Ascending aorta (tissue), 2 donors: ENCODE measurements at places on chromosomes 7 and 10.

DNA sequence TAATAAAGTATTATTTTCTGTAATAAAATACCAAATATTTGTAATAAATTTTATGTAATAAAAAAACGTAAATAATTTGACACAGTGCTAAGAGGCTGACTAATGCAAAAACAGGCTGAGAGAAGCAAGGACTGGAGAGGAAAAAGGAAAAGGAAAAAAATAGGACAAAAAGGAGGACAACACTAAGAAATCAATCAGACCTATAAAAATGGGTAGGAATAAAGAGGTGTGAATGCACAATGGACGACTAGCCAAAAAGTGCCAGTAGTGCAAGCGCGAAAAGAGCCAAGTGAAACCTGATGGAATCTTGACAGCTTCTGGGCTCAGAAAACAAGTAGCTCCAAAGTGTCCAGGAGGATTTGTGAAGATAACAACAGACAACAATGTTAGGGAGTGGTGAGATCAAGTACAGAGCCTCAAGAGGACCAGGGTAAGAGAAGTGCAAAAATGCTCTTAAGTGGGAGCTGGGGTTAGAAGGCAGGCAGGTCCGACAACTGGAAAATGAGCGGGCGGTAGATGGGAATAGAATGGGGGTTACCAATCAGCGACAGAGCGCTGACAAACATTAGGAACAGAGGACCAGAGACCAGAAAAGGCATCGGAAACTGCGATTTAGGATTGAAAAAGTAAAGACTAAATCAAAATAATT lies 1.2 kb downstream of the BRAF start:
- no peak for DNase-seq
- H3K27ac ChIP-seq: peak overlapping the region; percentile 100
- H3K4me1 ChIP-seq: peaks cover 11% of the 10 kb centered on the region
- no peaks in the 10 kb centered on the region for H3K27me3 ChIP-seq
- peak overlapping the region; percentile 95 for H3K4me3 ChIP-seq
- H3K36me3 ChIP-seq: no peaks in the 10 kb centered on the region

DNA sequence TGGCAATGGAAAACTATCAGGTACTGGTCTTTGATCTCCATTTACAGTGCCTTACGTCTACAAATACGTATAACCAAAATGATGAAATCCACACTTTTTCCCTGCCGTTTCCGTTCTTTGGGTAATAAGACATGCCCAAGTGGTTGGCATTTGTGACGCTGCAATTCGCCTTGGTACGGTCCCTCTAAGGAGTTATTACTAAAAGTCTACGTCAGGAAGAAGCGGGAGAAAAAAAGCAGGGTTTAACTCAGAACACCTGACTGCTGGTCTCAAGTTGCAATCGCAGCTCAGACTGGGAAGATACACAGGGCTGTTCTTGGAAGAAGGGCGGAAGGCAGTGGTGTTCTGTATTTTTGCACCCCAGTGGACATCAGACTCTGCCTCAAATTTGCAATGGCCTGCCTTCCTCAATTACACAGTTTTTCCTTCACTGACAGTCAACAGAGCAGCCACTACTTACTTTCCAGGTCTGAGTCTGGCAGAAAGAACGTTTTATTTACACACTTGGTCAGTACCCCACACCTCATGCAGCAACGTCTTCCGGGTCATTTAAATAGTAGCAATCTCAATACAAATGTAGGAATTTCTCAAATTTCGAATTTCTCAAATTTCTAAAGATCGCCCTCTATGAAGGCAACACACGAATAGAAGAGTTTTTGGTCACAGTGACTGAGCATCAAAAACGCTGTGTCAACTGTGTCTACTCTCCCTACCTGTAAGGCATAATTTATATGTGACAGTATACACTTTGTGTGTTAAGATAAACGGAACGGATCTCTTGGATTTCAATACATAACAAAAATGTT lies 2.1 kb downstream of the BAIAP2L1 start:
- H3K4me3 ChIP-seq: no peak overlapping the region
- H3K27me3 ChIP-seq: peaks cover 7% of the 10 kb centered on the region
- no peaks in the 10 kb centered on the region for H3K36me3 ChIP-seq
- H3K4me1 ChIP-seq: peaks cover 3% of the 10 kb centered on the region

- no peaks in the 10 kb centered on the region for H3K4me1 ChIP-seq
- H3K4me3 ChIP-seq: no peak overlapping the region
- peaks cover 10% of the 10 kb centered on the region for H3K36me3 ChIP-seq
- H3K27ac ChIP-seq: no peak overlapping the region
- no peaks in the 10 kb centered on the region for H3K27me3 ChIP-seq
- DNase-seq: no peak
Observed at GRCh38 chr7:35624299-35625186, 70.4 kb downstream of the HERPUD2 start.

GRCh38 chr10:14173706-14174594 lies 156.8 kb downstream of the FRMD4A start:
- H3K27ac ChIP-seq: no peak overlapping the region
- H3K27me3 ChIP-seq: no peaks in the 10 kb centered on the region

DNA sequence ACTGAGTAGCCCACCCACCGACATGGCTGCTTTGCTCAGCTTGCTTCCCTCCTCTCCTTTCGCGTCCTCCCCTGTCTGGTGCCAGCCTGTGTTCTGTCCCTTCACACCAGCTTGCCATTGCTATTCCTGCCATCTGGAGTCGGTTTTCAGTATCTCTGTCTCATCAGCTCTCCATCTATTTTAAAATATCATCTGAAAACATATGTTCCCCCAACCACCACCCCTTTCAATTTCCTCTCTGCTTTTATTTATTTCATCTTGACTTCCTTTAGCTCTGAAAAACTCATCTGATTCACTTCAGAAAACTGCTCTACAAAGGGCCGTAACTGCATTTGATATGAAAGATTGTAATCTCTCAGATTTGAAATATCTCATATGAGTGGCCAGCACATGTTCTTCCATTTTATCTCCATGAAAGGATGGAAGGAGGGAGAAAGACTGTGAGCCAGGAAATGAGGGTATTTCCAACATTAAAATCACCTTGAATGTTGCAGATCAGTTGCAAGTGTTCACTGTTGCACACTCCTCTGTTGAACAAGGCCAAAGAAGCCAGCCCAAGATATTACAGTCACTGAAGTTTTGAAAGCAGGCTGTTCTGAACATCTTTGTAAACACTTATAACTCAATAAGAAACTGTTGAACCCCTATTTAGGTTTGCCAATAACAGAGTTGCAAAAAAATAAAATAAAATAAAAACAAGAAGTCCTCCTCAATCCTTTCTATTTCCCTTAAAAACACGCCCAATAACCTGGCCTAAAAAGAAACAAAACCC lies 202.4 kb upstream of the NEBL start:
- H3K4me1 ChIP-seq: no peaks in the 10 kb centered on the region
- DNase-seq: no peak
- no peaks in the 10 kb centered on the region for H3K36me3 ChIP-seq
- H3K27ac ChIP-seq: no peak overlapping the region
- H3K27me3 ChIP-seq: no peaks in the 10 kb centered on the region

DNA sequence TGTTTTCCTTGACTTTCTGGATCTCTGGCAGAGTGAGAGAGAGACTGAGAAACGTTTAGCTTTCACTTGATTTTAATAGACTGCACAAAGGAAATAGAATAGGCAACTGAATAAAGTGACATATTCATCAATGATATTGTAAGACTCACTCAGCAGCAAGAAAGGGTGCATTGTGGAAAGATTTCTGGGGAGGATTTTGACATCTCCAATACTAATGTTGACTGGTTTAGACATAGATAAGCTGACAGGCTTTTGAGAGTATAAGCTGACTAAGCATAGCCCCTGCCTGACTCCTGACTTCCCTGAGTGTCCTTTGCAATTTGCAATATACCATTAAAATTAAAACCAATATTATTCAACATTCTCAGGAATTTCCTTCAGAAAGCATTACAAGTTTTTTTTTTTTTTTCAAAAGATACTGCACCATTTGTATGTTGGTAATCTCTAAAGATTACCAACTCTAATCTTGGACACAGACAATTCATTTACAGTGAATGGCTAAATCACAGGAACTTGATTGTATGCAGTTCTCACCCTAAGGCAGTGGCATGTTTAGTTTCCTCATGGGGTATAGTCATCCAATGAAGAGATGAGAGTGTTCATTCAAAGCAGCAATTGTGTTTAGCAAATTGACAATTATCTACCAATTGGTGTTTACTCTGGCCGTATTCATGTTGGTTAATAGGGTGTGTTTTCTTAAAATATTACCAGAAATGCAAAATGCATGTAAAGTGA lies 325.6 kb downstream of the SORCS3 start:
- no peaks in the 10 kb centered on the region for H3K36me3 ChIP-seq
- H3K4me1 ChIP-seq: no peaks in the 10 kb centered on the region
- no peaks in the 10 kb centered on the region for H3K27me3 ChIP-seq
- H3K27ac ChIP-seq: no peak overlapping the region
- no peak overlapping the region for H3K4me3 ChIP-seq

DNA sequence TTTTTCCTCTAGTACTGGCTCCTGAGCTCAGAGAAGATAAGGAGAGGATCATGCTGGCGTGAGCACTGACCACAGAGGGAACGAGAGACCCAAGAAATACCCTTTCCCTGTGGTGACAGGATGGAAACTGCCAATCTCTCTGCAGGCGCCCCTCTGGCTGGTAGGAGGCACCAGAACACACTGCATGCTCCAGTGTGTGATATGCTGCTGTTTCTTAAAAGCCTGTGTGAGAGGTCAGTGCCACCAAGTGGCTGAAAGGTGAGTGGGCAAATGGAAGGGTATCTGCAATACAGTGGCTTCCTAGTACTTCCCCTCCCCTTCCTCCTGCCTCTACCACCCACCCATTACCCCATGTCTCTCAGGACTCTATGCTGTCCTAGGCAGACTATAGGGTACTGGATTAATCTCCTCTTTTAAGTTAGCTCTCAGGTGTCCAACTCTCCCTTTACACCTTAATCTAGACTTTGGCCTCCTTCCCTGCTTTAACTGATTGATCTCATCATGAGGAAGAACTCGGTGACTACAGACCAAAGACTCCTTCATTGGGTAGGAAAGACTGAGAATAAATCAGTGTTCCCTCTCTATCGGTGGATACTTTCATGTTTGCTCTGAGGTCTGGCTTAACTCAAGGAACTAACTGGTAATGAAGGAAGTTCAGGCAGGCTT lies 283.6 kb downstream of the ADRA2A start:
- H3K27ac ChIP-seq: no peak overlapping the region
- H3K36me3 ChIP-seq: no peaks in the 10 kb centered on the region
- DNase-seq: no peak
- H3K4me3 ChIP-seq: no peak overlapping the region
- H3K27me3 ChIP-seq: no peaks in the 10 kb centered on the region
- H3K4me1 ChIP-seq: no peaks in the 10 kb centered on the region

DNA sequence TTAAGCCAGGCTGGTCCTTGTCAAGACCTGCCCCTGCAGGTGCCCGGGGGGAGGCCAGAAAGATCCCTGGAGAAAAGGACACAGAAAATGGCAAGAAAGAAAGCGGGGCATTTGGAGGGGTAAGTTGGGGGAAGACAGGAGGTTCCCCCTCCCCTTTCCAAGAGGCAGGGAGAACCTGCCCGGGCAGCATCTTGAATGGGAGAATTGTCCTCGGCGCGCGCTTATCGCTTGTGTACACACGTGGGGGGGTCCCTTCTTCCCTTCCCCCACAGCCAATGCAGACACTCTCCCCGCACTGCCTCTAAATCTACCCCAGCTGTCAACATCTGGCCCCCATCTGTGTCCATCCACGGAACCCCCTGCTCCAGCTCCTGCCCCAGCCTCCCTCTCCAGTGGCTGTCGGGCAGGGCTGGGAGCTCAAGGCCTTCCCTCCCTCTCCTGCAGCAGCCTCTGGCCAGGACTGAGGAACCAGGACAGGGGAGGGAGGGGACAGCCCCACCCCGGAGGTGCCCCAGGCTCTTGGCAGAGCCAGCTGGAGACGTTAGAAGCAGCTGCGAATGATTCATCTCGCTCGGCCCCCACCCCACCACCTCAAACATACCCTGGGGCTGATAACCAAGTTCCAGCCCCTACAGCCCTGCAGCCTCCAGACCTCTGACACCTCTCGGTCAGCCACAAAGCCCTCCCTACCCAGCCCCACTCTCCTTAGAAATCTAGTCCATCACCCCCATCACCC lies 25.3 kb downstream of the EPHB4 start:
- no peak for DNase-seq
- no peak overlapping the region for H3K27ac ChIP-seq
- H3K27me3 ChIP-seq: no peaks in the 10 kb centered on the region
- no peak overlapping the region for H3K4me3 ChIP-seq
- no peaks in the 10 kb centered on the region for H3K36me3 ChIP-seq
- no peaks in the 10 kb centered on the region for H3K4me1 ChIP-seq

DNA sequence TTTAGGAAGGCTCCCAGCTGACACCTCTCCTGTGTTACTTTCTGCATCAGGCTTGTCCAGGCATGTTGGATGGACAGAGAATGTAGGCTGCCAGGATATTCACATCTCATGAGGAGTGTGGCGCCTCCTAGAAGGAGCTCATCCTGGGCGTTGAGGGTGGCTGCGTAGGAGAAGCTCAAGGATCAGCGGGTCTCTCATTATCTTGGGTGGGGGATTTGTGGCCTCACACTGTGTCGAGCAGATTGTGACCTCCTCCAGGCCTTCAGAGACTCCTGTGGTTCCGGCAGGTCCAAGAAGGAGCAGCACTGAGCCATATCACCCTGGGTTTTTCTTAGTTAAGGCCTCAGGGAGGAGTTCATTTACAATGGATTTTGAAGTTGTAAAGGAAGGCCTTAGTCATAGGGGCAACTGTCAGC lies 8.7 kb upstream of the COBL start:
- no peaks in the 10 kb centered on the region for H3K36me3 ChIP-seq
- no peak for DNase-seq
- H3K27ac ChIP-seq: no peak overlapping the region
- H3K4me3 ChIP-seq: no peak overlapping the region

DNA sequence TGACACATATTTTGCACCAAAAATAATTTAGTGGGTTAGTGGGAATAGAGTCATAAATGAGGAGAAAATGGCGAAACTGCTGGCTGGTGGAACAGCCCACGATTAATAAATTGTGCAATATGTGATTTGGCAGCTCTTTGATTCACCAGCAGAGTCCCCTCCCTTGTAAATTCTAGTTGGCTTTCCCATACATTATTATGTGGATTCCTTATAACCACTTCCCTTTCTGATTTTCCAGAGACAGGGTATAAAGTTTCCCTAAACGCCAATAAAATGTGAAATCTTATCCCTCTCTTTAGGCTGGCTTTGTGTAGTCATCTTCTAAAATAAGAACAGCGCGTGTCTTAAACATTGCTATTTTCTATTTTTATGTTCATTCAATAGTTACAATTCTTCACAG lies 149.4 kb upstream of the FERD3L start:
- no peak for DNase-seq
- H3K27me3 ChIP-seq: no peaks in the 10 kb centered on the region

- H3K4me3 ChIP-seq: no peak overlapping the region
- no peaks in the 10 kb centered on the region for H3K4me1 ChIP-seq
- no peak overlapping the region for H3K27ac ChIP-seq
- no peak for DNase-seq
- no peaks in the 10 kb centered on the region for H3K27me3 ChIP-seq
Observed at GRCh38 chr10:110311357-110311949, 6.7 kb upstream of the SMNDC1 start.

DNA sequence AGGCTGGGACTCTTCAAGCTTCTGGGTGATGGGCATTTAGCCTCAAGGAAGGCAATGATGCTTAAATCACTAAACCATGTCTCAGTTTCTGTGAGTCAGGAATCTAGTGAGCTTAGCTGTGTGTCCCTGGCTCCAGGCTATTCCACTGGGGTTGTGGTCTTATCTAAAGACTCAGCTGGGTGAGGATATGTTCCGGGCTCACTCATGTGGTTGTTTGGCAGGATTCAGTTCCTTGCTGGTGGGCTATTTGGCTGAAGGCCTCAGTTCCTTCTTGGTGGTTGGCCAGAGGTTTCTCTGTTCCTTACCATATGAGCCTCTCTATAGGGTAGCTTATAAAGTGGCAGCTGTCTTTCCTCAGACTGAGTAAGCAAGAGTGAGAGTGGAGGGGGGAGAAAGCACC lies 12.0 kb downstream of the EVX1 start:
- H3K4me1 ChIP-seq: no peaks in the 10 kb centered on the region
- DNase-seq: no peak
- H3K27ac ChIP-seq: no peak overlapping the region
